ENCODE measurements at places on chromosomes 12 and 14. TPM values are rescaled to one million over a fixed set of nuclear protein-coding genes. Genes with fewer than 3 reads are reported as not detected.

The PRPF40B gene
- total RNA-seq, result 7.0 TPM

The DIO2 gene
- 1.9 TPM for total RNA-seq

The GPRC5D gene
- not detected for total RNA-seq

The GNB3 gene
- 1.4 TPM for total RNA-seq

The BHLHE41 gene
- total RNA-seq, result 0.69 TPM

The CPM gene
- 5.7 TPM for total RNA-seq

The GRIN2B gene
- total RNA-seq, result 3.9 TPM

The HNF1A gene
- total RNA-seq, result 4.0 TPM

The VAMP1 gene
- total RNA-seq, result 10.5 TPM

The CCDC196 gene
- not detected for total RNA-seq

The NINJ2 gene
- total RNA-seq, result 0.69 TPM

The PTPN6 gene
- total RNA-seq, result 12.7 TPM

The TRHDE gene
- 0.18 TPM for total RNA-seq

The FGD6 gene
- 13.6 TPM for total RNA-seq

The COQ10A gene
- total RNA-seq, result 14.2 TPM
